ENCODE measurements at places on chromosomes 11 and 22.

DNA sequence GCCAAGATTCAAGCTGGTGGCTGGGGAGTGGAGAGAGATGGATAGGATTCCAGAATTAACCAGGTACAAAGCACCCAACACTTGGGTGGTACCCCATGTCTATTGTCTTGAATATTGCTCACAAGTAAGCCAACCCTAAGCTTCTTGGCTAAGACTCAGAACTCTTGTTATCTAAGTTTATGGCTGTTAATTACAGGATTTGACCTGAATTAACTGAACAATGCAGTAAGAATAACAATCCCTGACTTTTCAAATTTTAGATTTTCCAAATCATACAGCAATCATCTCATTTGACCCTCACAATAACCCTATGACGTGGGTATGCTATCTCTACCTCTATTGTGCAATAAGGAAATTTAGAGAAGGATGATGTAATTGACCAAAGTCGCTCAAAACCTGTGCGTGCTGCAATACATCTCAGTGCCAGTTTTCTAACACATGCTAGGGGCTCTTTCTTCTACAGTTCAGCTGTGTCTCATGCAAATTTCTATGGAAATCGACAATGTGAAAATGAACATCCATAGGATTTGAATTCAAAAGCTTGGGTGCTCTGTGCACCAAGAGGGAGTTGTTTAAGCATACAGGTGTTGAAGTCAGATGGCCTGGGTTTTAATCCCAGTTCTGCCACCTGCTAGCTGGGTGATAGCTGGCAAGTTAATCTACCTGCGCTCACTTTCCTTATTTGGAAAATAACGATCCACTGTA, 40.1 kb upstream of the APLNR start:
- no peak for DNase-seq

DNA sequence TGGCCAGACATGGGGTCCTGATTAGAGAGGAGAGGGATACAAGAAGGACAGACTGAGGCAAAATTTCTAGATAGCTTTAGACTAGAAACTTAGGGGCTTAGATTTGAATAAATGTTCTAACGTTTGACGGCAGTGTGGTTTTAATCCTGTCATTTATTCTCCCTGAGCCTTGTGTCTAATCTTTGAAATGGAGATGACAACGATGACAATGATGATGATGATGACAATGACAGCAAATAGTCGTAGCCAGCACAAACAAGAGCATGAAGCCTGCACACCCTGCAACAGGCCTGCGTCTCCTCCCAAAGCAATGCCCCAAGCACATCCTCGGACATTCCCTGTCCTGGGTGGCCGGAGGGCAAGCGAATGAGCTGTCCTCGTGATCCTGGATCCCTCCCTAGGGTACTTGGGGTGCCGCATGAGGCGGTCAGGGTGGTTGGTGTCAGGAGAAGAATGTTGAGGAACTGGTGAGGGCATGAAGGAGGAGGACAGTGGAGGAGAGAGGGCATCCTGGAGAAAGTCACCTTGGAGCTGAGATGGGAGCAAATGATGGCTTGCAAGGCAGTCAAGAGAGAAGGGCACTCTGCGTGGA, 502.1 kb upstream of the B3GAT1 start:
- no peak for DNase-seq

DNA sequence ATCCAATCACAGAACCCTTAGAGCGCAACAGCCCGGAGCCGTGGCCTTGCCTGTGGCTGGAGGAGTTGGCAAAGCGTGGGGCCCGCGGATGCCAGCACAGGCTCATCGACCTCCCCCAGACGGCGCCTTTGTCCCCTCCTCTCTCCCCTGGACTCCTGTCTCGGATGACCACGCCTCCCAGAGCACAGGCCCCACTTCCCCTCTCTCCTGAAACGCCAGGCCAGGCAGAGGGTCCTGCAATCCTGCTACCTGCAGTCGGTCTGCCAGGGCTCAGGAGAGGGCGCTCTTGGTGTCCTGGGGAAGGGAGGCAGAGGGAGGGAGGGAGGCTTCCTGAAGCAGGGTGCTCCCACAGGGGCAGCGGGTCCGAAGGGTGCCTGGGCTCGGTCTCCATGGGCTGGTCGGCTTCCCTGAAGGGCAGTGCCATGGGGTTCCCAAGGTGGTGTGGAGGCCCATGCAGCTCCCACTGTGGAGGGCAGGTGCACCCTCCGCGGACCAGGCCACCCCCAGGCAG, 16.6 kb upstream of the TTLL12 start:
- DNase-seq: no peak

DNA sequence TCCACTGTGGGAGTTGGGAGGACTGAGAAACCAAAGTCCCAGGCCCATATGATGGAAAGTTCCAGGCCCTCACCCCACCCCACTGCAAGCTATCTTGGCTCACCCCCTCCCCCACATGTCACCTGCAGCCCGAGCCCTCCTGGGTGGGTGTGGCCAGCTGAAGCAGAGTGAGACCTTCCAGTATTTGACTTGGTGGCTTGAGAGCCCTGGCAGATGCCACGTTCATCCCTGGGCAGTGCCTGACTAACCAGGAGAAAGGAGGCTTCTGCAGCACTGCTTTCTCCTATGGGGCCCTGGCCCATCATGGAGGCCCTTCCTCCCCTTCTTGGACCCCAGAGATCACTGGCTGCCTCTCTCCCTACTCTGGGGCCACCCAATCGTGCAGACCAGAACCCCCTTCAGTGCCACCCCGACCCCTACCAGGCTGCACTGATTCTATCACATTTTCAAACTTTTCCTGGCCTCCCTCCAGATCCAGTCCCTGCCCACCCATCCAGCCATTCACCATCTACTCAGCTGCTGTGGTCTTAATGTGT, 38.1 kb upstream of the WNT11 start:
- DNase-seq: no peak

- no peak for DNase-seq
Observed at GRCh38 chr22:46213052-46213451, 37.0 kb downstream of the CDPF1 start.
